ENCODE measurements at places on chromosomes 4 and X.

- no peak for DNase-seq
Observed at GRCh38 chr4:84417997-84418709, 80.9 kb downstream of the NKX6-1 start.

- DNase-seq = no peak
Observed at GRCh38 chrX:143304518-143304917, 212.8 kb downstream of the SPANXN3 start.

DNA sequence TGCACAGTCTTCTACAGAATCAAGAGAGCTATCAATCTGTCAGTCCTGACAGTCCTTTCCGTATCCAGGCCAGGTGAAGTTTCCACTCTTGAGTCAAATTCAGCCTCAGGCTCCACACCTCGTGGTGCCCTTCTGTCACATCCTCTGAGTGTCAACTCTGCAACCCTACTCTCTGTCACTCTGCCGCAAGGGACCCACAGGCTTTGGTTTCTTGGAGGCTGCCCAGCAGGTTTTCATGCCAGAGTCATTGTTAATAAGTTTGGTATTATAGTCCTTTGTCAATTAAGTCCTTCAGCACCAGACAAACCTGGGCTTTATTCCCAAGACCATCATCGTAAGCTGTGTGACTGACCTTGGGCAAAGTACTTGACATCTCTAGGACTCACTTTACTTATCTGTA is 83.4 kb upstream of the KLHL13 start:
- no peak for DNase-seq

- DNase-seq = no peak
Observed at GRCh38 chrX:151715752-151716151, at the start of gene FATE1. Gene FATE1 (plus strand): TSS chrX:151716035. CDS start chrX:151716120, 85 bp downstream.

DNA sequence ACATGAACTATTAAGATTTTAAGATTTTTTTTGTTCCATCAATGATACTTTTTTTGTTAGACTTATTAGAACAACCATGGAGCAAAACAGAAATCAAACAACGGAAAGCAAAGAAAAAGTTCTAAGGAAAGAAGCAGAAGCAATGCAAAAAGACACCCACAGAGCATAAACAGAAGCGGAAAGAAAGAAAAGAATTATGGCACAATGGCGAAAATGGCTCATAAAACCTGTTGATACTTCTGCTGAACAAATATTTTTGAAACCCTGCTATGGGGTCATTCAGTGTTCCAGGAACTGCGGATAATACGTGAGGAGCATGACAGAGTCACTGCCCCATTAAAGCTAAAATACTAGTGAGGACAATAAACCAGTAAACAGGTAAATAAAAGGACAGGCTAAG is 138.0 kb downstream of the ADAMTS3 start:
- DNase-seq = no peak

DNA sequence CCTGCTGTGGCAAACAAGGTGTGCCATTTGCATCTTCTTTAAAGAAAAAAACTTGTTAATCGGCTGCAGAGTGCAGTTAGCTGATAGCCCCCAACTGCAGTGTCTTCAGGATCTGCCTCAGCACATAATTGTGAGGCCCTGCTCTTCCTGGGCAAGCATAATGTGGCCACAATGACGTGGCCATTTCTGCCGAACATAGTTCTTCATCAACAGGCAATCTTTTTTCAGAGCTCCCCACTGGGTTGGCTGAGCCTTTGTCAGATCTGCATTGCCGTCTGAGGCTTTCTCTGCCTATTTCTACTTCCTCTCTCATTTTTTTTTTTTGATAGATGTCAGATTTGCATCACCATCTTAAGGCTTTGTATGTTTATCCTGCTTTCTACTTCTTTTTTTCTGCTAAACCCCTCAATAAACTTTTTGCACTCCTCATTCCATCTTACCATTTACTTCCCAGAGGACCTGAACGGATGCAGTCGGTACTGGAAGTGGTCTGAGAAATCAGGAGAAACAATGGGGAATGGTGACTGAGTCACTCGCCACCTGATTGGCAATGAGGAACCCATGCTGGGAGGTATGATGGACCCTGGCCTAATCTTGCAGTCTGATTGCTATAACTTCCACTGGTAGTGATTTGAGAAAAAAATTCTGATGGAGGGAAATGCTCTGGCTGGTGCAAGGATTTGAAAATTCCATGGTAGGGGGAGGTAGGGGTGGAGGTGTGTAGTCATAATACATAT is 21.2 kb upstream of the TAB3 start:
- DNase-seq = no peak

GRCh38 chr4:76624241-76624681 is 189.2 kb downstream of the SHROOM3 start:
- no peak for DNase-seq

DNA sequence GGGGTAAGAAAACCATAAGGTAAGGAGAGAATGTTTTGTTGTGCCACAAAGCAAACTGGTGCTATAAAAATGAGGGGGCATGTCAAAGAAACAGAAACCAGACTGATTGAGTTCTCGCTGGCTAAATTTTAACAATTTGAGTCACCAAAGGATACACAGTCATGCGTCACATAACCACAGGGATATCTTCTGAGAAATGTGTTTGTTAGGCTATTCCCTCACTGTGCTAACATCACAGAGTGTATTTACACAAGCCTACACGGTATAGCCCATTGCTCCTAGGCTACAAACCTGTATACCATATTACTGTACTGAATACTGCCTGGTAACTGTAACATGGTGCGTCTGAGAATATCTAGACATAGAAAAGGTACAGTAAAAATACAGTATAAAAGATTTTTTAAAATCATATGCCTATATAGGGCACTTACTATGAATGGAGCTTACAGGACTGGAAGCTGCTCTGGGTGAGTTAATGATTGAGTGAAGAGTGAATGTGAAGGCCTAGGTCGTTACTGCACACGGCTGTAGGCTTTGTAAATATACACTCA is 50.1 kb downstream of the FBXW7 start:
- peak; percentile 40 for DNase-seq

GRCh38 chrX:130974323-130974722 is 71.3 kb upstream of the ENOX2 start:
- DNase-seq = no peak

DNA sequence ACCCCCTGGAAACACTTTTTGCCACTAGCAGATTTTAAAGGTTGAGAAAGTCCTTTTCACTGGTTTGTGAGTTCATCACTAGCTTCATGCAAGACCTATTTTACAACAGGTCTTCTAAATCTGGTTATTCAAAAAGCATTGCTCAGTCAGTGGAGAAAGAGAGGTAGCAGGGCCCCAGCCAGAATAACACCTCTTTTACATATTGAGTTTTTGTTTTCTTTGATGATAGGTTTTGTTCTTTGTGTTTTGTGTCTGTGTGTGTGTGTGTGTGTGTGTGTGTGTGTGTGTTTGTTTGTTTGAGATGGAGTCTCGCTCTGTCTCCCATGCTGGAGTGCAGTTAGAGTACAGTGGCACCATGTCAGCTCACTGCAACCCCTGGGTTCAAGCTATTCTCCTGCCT is 2.7 kb upstream of the VEGFC start:
- no peak for DNase-seq

DNA sequence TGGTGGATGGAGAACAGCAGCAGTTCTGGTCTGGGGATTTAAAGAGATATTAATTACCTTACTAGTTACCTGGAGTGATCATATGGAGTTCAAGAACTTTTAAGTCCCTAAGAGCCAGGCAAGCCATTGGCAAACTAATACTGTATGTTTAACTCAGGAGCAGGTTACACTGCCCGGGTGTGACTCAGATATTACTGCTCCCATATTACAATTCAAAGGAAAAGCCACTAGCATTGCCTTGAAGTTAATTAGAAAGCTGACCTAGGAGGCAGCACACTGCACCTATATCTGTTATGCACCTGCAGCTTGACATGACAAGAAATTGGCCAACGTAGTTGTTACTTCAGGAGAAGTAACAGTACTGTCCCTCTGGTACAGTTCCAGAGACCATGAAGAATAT is 47.2 kb downstream of the GRK4 start:
- no peak for DNase-seq

DNA sequence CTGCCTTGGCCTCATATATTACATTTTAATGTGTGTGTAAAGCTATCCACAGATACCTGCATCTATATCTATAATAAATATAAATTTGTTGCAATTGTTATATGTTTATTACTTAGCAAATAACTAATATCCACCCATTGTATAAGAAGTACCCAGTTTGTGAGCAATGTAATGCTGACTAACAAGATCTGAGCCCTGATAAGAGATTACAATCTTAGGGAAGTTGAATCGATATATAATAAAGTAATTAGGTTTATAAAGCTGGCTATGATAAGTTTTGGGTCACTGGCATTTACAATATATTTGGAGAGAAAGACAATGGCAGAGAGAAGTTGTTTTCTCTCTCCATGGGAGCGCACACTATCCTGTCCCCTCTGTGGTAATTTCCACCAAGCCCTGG is 280.6 kb downstream of the NR3C2 start:
- no peak for DNase-seq

DNA sequence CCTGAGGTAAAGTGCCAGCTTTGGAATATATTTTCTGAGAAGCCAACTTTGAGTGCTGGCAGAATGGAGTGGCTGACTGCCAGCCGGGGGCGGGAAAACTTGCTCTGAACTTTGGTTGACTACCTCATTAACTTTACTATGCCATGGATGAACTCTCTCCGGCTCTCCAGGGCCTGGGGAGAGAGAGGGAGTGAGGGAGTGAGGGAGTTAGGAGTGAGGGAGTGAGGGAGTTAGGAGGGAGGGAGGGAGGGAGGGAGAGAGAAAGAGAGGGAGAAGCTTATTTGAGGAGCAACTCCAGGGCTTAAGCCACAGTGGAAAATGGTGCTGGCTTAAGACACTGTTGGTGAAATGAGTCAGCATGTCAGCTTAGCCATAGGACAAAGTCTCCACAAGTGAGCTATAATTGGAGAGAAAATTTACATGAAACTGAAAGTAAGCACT is 280.9 kb upstream of the RPS6KA3 start:
- no peak for DNase-seq

DNA sequence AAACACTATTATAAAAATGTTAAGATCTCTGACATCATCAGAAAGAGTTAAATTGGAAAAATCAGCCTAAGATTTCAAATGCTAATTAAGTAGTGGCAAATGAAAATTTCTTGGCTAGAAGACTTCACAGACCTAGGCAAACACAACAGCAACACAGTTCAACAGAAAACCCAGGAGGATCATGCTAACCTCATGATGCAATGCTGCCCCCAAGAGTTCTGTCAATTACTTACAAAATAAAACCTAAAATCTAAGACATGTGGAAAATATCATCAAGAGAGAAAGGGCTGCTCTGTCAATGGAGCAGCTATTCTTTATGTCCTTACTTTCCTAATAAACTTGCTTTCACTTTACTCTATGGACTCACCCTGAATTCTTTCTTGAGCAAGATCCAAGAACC is 21.0 kb downstream of the S100G start:
- DNase-seq = peak; percentile 29

- no peak for DNase-seq
Observed at GRCh38 chr4:132334081-132334480, 815.0 kb upstream of the PCDH10 start.

- DNase-seq = no peak
Observed at GRCh38 chrX:30572678-30573077, 4.9 kb downstream of the TASL start.

DNA sequence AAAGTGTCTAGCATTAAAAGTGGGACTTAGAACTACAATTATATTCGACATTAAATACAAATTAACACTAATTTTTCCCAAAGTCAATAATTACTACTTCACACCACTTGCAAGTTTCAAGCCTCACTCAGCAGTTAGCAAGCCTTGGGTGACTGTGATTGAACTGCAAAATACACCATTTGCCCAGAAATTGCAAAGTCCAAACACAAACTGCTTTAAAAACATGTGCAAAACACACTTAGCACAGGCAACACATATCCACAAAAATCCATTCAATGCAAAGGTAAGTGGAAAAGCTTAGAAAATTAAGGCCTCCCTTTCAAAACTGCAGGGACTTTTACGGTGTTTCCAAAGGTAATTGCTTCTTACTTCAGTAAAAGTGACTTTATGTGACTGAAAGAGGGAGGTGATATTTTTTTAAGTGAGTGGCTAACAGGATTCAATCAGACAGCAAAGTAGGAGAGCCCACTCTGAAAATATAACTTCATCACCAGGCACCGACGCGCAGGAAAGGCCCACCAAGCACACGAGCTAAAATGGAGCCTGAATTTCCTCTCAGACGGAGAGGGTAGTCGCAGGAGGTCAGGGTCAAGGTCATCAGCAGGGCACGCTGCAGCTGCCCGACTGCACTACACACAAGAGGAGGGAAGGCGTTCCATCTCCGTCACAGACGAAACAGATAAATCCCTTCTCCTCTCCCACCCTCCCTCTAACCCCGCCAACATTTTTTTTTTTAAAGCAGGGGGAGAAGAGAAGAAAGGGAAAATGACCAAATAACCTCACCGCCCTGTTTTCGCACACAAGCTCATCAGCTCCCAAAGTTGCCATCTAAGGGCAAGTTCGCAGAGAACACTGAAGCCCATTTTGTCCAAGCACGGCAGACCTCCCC is 3.1 kb downstream of the ZNF827 start:
- no peak for DNase-seq

GRCh38 chr4:37489697-37490096 is 196.5 kb downstream of the RELL1 start:
- DNase-seq = no peak

DNA sequence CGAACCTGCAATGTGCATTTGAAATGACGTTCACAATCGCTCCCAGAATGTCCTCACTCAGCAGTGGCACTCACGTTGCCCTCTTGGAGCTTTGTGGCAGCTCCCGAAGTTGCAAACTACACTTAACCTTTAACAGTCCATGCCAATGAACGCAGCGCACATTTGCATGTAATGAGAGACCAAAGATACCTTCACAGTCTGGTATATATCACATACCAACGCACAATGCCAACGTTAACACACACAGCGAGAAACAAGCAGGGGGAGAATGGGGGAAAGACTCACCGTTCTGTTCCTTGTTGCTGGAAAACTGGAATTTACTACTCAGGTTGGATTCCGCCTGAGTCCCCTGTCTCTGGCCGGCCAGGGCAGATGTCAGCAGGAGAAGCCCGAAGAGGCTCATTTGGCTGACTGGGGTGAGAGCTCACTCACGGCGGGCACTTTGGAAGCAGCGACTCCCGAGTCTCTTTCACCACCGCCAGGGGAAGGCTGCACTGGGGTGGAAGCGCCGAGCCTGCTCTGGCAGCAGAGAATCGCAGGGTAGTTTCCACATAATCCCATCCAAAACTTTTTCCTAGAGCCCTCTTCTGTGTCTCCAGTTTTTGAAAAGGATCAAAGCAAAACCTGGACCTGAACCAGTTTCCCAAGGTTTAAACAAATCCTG is 966 bp downstream of the PDGFC start:
- DNase-seq = no peak
